Left cardiac atrium (tissue), 4 donors: ENCODE measurements at places on chromosomes 5 and 9. TPM values are rescaled to one million over a fixed set of nuclear protein-coding genes. Genes with fewer than 3 reads are reported as not detected.

GRCh38 chr5:96875791-96876291, 459 bp upstream of the ERAP2 start:
- DNase-seq, result no peak

DNA sequence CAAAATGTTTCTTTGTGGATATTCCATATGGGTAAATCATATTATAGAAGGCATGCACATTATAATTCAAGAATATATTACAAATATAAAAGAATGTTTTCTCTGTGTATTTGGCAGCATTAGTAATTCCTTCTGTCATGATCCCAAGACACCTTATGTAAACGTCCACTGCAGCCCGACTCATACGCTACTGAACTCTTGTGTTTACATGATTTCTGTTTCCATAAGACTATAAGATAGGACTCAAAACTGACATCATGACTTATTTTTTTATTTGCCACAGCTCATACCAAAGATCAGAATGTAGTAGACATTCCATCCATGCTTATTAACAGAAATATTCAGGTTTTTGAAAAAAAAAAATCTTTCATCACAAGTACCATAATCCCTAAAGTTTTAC, 234.1 kb downstream of the AP3B1 start:
- no peak for DNase-seq

DNA sequence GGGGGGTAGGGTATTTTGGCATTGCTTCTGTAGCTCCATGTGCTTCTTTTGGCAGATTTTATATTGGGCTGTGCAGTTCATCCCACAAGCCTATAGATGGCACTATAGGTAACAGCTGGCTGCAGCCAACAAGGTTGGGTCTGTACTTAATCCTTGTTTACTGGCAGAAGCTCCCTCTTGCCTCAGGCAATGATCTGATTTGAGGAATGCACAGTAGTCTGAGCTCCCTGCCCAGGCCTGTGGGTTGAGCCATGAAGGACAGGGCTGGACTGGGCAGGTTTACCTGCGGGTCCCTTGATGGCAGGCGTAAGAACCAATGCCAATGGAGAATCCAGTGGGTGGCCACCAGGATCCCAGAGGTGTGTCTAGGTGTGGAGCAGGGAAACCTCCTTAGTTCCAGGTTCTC, 11.7 kb upstream of the OR1J2 start:
- no peak for DNase-seq

- no peak for DNase-seq
Observed at GRCh38 chr5:141437221-141437620, 6.9 kb downstream of the PCDHGA12 start.

- DNase-seq, result no peak
Observed at GRCh38 chr9:37796232-37796631, 4.4 kb upstream of the DCAF10 start.

- no peak for DNase-seq
Observed at GRCh38 chr9:97753975-97754374, 56.8 kb upstream of the XPA start.

DNA sequence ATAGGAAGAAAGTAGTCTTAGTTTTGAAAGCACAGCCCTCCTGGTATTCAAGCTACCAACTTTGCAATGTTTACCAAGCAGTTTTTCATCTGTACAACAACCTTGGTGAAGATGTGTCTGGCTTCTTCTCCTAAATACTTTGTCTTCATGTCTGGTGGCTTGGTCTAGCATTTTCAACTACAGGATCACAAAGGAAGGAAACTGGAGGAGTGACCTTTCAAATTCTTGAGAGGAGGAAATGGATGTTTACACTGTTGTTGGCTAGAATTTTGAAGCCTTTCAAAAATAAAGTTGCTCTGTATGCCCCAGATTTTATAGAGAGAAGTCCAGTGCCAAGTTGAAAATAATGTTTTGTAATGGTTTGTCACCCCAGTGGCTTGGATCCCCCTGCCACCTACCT, 16.3 kb downstream of the PAM start:
- no peak for DNase-seq

DNA sequence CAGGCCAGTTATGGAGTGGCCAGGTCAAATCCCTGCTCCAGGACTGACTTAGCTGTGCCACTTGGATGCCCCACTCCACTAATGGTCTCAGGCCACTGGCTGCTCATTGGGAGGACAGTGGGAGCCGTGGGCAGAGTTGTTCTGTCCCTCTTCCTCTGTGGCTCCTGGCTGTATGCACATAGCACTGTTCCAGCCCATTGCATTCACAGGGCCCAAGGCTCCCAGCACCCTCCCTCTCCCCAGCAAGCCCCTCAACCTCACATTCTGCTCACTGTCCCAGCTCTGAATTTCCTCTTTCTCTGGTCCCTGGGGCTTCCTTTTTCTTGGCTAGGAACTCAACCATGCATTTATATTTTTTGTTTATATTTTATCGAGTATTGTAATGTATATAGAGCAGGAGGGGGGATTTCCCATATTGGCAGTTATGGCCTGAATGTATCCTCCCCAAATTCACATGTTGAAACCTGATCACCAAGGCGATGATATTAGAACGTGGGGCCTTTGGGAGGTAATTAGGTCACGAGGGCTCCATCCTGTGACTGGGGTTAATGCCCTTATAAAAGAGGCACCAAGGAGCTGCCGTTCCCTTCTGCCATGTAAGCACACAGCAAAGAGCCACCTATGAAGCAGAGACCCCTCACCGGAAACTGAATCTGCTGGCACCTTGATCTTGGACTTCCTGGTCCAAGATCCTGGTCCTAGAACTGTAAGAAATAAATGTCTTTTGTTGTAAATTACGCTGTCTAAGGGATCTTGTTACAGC, 17.0 kb upstream of the MVB12B start:
- DNase-seq, result no peak

- peak; percentile 40 for DNase-seq
Observed at GRCh38 chr5:179406031-179406961, 61.0 kb upstream of the ADAMTS2 start.

DNA sequence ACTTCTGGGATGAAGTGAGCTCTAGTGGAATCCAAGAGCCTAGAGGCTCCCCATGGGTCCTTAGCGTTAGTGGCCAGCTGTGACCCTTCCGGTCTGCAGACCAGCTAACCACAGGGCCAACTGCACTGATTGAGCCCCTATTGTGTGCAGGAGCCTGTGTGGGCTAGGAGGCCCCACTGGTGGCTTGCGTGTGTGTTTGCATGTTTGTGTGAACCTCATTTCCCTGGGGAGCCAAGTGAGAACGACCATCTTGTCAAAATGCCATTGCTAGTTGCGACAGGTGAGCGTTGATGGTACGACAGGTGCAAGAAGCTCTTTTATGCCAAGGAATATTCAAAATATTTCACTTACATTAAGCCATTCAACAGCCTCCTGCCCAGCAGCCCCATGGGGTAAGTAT, 44.1 kb upstream of the ANKRD33B start:
- DNase-seq, result no peak

- DNase-seq, result no peak
Observed at GRCh38 chr9:98805506-98806272, 1.8 kb upstream of the GALNT12 start.

DNA sequence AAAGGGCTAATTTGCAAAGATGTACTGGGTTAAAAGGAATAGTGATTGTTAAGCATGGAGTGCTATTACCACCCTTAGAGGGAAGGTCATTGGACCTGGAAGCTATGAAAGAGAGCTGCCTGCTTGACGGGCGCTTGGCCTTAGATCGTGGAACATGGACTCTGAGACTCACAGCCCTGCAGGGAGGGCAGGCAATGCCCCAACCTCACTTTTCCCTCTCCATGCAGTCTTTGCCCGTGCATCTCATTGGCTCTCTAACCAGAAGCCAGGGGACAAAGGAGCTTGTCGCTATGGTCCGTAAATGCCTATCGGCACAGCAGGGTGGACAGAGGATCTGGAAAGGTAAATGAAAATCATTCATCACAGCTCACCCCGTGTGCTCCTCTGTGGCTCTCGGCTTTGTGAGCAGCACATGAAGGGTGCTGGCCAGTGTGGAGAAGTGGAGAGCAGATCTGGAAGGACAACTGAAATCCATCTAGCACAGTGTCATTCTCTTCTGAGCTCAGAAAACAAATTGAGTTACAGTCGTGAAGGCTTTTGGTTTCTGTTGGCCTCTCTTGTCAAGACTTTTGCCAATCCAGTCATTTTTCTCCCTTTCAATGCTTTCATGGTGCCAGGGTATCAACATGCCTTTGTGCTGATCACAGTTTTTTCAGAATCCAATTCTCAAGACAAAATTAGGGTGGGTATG, 186.2 kb downstream of the SNX18 start:
- DNase-seq, result no peak

The CER1 gene
- not detected for total RNA-seq

The CFAP90 gene
- 0.16 TPM for total RNA-seq

The GBGT1 gene
- 10.8 TPM for total RNA-seq
